ENCODE measurements at places on chromosomes 4 and X.

GRCh38 chr4:6472387-6473263 lies at the start of gene PPP2R2C:
PPP2R2C (minus strand) TSS chr4:6472614; CDS start chr4:6472229, 385 bp downstream.
- peaks cover 10% of the 10 kb centered on the region for H3K4me1 ChIP-seq
- H3K27ac ChIP-seq = no peak within 1 kb of the TSS
- no peaks in the 10 kb centered on the region for H3K36me3 ChIP-seq
- DNase-seq = no peak

DNA sequence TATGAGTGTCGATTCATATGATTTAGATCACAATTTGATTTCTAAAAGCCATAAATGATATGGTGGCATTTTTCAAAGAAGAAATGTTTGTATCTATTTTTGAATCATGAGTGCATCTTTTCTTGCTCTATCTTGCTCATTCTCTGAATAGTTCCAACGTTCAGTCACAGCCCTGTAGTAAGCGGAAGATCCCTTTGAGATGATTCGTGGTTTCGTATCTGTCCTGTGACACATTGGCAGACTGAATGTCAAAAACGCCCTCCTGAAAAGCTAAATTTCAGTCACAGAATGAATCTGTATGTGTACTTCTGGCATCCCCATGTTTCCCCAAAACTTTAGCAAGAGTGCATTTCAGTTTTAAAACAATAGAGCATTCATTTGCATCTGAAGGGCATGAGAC lies 1066.9 kb upstream of the TENM3 start:
- H3K36me3 ChIP-seq = no peaks in the 10 kb centered on the region
- no peak for DNase-seq
- H3K4me3 ChIP-seq = no peak overlapping the region
- H3K4me1 ChIP-seq = no peaks in the 10 kb centered on the region

DNA sequence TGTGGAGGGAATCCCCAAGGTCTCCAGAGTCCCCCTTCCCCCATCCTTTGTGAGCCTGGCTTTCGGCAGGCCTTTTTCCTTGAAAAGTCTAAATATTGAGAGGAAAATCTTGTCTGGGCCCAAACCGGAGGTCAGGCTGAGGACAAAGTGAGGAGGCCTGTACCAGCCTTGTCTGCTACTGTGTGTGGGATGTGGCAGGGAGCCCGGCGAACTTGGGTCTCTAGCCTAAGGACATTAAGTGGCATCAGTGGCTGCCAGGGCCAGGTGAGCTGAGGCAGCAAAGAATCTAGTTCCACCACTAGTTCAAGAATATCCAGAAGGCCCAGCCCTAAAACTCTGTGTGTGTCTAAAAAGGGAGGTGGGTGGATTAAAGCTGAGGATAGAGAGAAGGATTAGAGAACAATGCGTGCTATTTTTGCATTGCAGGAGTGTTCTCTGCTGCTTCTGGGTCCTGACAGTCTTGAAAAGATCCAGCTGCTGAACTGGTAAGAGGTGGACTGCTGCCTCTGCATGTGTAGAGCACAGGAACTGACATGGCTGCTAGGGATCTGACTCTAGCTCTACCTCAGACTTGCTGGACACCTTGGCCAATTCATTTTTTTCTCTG lies 1.2 kb upstream of the AMER1 start:
- no peak for DNase-seq
- no peaks in the 10 kb centered on the region for H3K36me3 ChIP-seq
- H3K4me1 ChIP-seq = peaks cover 35% of the 10 kb centered on the region
- peak overlapping the region; percentile 83 for H3K4me3 ChIP-seq

GRCh38 chr4:4317496-4318232 lies 27.6 kb downstream of the ZBTB49 start:
- H3K27me3 ChIP-seq = no peaks in the 10 kb centered on the region
- H3K4me1 ChIP-seq = no peaks in the 10 kb centered on the region
- H3K36me3 ChIP-seq = peaks cover 96% of the 10 kb centered on the region
- no peak overlapping the region for H3K4me3 ChIP-seq

- DNase-seq = no peak
- no peak overlapping the region for H3K27ac ChIP-seq
- no peaks in the 10 kb centered on the region for H3K27me3 ChIP-seq
- H3K4me1 ChIP-seq = no peaks in the 10 kb centered on the region
- H3K36me3 ChIP-seq = no peaks in the 10 kb centered on the region
Observed at GRCh38 chr4:104457308-104457981, 37.2 kb downstream of the CXXC4 start.

GRCh38 chr4:186400676-186401075 lies 134.7 kb downstream of the F11 start:
- no peaks in the 10 kb centered on the region for H3K27me3 ChIP-seq
- H3K36me3 ChIP-seq = no peaks in the 10 kb centered on the region
- H3K4me1 ChIP-seq = no peaks in the 10 kb centered on the region
- no peak for DNase-seq
- H3K27ac ChIP-seq = no peak overlapping the region

DNA sequence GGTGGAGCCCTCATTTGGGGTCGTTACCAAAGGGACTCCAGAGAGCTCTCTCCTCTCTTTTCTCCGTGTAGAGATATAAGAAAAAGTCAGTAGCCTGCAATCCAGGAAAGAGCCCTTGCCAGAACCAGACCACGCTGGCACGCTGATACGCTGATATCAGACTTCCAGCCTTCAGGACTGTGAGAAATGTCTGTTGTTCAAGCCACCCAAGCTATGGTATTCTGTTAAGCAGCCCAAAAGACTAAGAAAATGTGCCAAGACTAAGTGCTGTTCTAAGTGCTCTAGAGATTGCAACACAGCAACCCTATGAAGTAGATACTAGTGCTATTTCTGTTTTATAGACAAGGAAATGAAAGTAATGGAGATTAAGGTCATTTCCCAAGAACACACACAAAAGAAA lies 205.7 kb downstream of the CAMK2D start:
- no peaks in the 10 kb centered on the region for H3K36me3 ChIP-seq
- peaks cover 13% of the 10 kb centered on the region for H3K4me1 ChIP-seq
- H3K27me3 ChIP-seq = no peaks in the 10 kb centered on the region
- H3K27ac ChIP-seq = peak overlapping the region; percentile 45
- DNase-seq = peak; percentile 66

DNA sequence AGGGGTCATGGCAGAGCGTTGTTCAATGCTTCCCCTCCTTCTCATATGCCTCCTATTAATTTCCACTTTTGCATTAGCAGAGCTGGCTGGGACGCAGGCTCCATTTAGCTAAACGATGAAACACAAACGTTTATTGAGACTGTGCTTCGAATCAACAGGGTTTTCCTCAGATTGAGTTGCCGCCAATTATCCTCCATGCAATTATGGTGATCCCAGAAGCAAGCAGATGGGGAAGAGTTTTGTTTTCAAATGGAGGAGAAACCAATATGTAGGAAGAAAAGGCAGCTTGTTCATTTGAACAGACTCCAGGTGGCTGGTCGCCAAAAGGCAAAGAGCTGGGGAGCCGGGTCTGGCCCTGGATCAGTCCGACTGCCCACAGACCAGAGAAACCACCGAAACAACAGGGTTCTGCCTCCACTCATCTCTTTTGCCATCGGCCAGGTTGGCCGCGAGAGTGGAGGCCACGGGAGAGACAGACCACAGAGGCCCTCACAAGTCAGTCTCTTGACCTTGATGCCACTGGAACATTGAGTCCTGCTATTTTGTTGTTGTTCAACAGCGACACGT lies 184.8 kb downstream of the GBA3 start:
- H3K27me3 ChIP-seq = no peaks in the 10 kb centered on the region
- H3K27ac ChIP-seq = no peak overlapping the region
- H3K36me3 ChIP-seq = no peaks in the 10 kb centered on the region
- H3K4me3 ChIP-seq = no peak overlapping the region

DNA sequence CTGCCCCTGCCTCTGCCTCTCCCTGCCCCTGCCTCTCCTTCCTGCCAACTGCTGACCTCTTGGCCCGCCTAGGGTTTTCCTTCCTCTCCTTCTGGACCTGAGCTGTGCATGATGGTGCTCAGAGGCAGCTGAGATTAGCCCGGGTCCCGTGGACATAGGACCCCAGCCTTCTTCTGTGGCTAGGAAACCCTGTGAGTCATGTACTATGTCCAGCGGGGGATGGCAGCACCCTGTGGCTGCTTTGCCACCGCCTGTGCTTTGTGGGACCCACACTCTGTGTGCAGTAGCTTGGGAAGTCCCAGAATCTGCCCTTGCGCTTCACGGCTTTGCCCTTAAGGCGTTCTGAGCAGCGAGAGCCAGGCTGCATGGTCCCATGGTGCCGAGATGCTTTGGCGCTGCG lies 105.5 kb upstream of the PSAPL1 start:
- H3K27me3 ChIP-seq = no peaks in the 10 kb centered on the region
- no peak for DNase-seq
- H3K27ac ChIP-seq = no peak overlapping the region
- H3K4me3 ChIP-seq = no peak overlapping the region

GRCh38 chr4:188127214-188127874 lies 11.9 kb upstream of the TRIML1 start:
- H3K27ac ChIP-seq = peak overlapping the region; percentile 40
- no peaks in the 10 kb centered on the region for H3K36me3 ChIP-seq
- DNase-seq = no peak
